Left lung (tissue), 14 donors: ENCODE measurements at places on chromosomes 11 and 22. TPM values are rescaled to one million over a fixed set of nuclear protein-coding genes. Genes with fewer than 3 reads are reported as not detected.

DNA sequence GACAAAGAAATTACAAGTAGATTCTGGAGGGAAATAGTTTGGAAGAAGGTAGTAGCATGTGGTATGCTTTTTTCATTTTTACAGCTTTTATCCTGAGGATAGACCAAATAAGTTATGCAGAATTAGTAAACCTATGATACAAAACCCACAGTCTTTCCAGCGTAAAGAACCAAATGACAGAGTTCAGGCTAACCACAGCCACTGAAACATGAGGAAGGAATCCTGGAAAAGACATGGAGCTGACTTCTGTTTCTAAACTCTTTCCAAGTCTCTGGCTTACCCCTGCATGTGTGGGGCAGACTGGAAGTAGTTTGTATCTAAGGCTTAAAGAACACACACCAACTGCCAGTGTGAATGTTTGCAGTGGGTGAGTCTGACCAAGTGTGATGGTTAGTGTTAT, 258.4 kb upstream of the TENM4 start:
- no peak for DNase-seq
- H3K4me1 ChIP-seq: no peaks in the 10 kb centered on the region
- H3K27me3 ChIP-seq: no peaks in the 10 kb centered on the region
- no peak overlapping the region for H3K4me3 ChIP-seq

- no peaks in the 10 kb centered on the region for H3K4me1 ChIP-seq
- H3K36me3 ChIP-seq: no peaks in the 10 kb centered on the region
- H3K4me3 ChIP-seq: no peak overlapping the region
- no peak for DNase-seq
- no peak overlapping the region for H3K27ac ChIP-seq
These were observed 308.7 kb downstream of the C11orf87 start for GRCh38 chr11:109730669-109731068.

GRCh38 chr11:12198251-12199222, 88.1 kb downstream of the MICAL2 start:
- H3K4me3 ChIP-seq: no peak overlapping the region
- DNase-seq: no peak
- peak overlapping the region; percentile 7 for H3K27ac ChIP-seq
- H3K27me3 ChIP-seq: no peaks in the 10 kb centered on the region

Gene C1QTNF5
- 33.3 TPM for total RNA-seq

DNA sequence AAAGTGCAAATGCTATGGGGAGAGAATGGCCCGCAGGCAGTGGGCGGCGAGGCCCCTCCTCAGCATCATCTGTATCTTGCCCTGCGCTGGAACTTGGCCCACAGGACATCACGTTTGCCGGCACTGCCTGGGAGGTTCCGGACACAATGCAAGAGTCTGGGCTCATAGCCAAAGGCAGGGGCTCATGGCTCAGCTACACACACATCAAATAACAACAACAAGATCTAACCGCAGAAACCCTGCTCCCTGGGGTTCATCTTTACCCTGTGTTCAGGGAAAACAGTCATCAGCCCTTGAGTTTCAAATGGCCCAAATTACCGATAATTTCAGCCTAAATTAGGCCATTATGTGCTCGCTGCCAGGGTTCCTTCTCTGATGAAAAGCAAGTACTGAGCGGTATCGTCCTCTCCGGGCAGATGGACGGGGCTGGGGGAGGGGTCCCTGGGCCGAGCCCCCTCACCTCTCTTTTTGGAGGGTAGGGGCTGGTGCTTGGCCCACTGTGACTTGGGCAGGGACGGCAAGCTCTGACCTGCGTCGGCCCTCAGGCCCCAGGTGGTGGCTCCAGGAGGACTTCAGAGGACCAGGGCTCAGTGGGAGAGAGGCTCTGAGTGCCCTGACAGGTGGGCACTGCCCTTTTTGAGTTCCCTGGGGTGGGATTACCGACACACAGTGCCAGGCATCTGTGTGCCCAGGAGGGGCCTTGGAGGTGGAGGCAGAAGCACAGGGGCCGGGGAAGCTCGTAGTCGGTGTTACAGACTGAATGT, 25.0 kb upstream of the GAL start:
- no peak overlapping the region for H3K4me3 ChIP-seq
- H3K27ac ChIP-seq: no peak overlapping the region
- no peaks in the 10 kb centered on the region for H3K4me1 ChIP-seq
- peak; percentile 70 for DNase-seq
